Posterior vena cava (tissue), 2 donors: ENCODE measurements at places on chromosomes 3 and 15. TPM values are rescaled to one million over a fixed set of nuclear protein-coding genes. Genes with fewer than 3 reads are reported as not detected.

GOLGA6L7 gene
- not detected for total RNA-seq

RASL12 gene
- total RNA-seq = 82.4 TPM

GOLGA6B gene
- total RNA-seq = not detected

RASGRP1 gene
- 0.67 TPM for total RNA-seq

HYPK gene
- total RNA-seq = 11.9 TPM

KLHL40 gene
- total RNA-seq = not detected

GOLGA8R gene
- 3.4 TPM for total RNA-seq

CCR8 gene
- total RNA-seq = not detected

THPO gene
- 0.71 TPM for total RNA-seq

KIF7 gene
- 15.3 TPM for total RNA-seq

RHOV gene
- not detected for total RNA-seq

LMLN gene
- total RNA-seq = 7.3 TPM

PLCB2 gene
- 20.8 TPM for total RNA-seq

TRH gene
- 0.23 TPM for total RNA-seq

NFKBIZ gene
- total RNA-seq = 77.4 TPM

DUOX2 gene
- 2.7 TPM for total RNA-seq

PGBD4 gene
- 1.4 TPM for total RNA-seq

ADAMTS7 gene
- total RNA-seq = 6.7 TPM

SCN11A gene
- 0.28 TPM for total RNA-seq

SYNM gene
- 863 TPM for total RNA-seq

SERPINI2 gene
- not detected for total RNA-seq

CCR2 gene
- 1.7 TPM for total RNA-seq

PTPRG gene
- 80.4 TPM for total RNA-seq

CLDN18 gene
- total RNA-seq = not detected

HES1 gene
- 29.2 TPM for total RNA-seq

RFTN1 gene
- 72.2 TPM for total RNA-seq

NEO1 gene
- 28.7 TPM for total RNA-seq

SLITRK3 gene
- total RNA-seq = 1.2 TPM

ALS2CL gene
- total RNA-seq = 12.5 TPM

CIDEC gene
- total RNA-seq = 2.9 TPM

RBP2 gene
- total RNA-seq = 1.1 TPM

COLQ gene
- 2.2 TPM for total RNA-seq

GXYLT2 gene
- total RNA-seq = 13.7 TPM

SLC9A9 gene
- total RNA-seq = 20.5 TPM

SEMA3G gene
- total RNA-seq = 17.7 TPM

FLNB gene
- total RNA-seq = 133 TPM

TLR9 gene
- 0.46 TPM for total RNA-seq

FES gene
- 41.8 TPM for total RNA-seq

DNAH1 gene
- 9.4 TPM for total RNA-seq

KNG1 gene
- not detected for total RNA-seq

HRG gene
- total RNA-seq = not detected

CCR3 gene
- total RNA-seq = not detected

C15orf62 gene
- total RNA-seq = 0.28 TPM

TMCO5A gene
- not detected for total RNA-seq

GP5 gene
- 0.05 TPM for total RNA-seq

A4GNT gene
- total RNA-seq = not detected

HRH1 gene
- 11.4 TPM for total RNA-seq

COL8A1 gene
- total RNA-seq = 80.6 TPM

TTLL13 gene
- total RNA-seq = not detected

ABI3BP gene
- 470 TPM for total RNA-seq

WDR72 gene
- not detected for total RNA-seq

BNC1 gene
- total RNA-seq = 0.19 TPM

GHSR gene
- total RNA-seq = not detected

MYZAP gene
- 8.4 TPM for total RNA-seq

GOLGA8G gene
- total RNA-seq = not detected

FNDC3B gene
- 167 TPM for total RNA-seq
